Progenitor cell of endocrine pancreas (in vitro differentiated cells): ENCODE measurements at places on chromosomes 16 and 17. TPM values are rescaled to one million over a fixed set of nuclear protein-coding genes. Genes with fewer than 3 reads are reported as not detected.

GRCh38 chr17:57552114-57552624 is 192.9 kb downstream of the CCDC182 start:
- peaks cover 2% of the 10 kb centered on the region for H3K36me3 ChIP-seq
- no peak overlapping the region for H3K4me3 ChIP-seq
- no peaks in the 10 kb centered on the region for H3K27me3 ChIP-seq
- H3K4me1 ChIP-seq, result peaks cover 39% of the 10 kb centered on the region
- no peak for DNase-seq

DNA sequence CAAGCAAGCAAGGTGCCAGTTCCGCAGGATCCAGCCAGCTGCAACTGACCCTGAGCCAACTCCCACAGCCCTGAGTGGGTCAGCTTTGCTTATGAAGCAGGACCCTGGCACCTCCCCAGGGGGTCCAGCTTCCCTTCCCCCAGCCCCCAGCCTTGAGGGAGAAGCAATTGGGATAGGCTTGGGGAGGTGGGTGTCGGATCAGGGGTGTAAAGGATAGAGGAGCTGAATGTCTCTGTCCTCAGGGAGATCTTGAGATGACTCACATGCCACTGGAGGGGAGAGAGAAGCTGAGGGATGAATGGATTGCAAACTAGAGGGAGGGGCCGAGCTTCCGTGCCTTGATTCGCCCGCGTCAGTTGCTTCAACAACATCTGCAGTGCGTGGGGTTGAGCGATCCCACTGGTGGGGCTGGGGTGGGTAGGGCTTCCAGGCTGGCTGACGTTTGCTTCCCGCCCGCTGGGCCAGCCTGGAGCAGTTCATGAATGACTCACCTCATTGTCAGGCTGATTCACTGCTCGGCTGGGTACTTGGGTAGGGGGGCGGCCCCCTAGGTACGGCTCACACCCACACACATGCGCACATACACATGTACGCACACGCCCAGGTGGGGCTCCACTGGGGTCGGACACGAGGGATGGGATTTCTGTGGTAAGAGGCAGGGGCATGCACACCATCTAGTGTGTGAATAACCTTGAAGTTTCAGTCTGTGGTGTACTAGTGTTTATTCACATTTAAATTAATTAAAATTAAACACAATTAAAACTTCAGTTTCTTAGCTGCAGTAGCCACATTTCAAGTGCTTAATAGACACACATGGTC is 3.6 kb upstream of the HROB start:
- peak; percentile 57 for DNase-seq
- no peaks in the 10 kb centered on the region for H3K27me3 ChIP-seq
- peaks cover 16% of the 10 kb centered on the region for H3K4me1 ChIP-seq
- H3K4me3 ChIP-seq, result peak overlapping the region; percentile 68
- peak overlapping the region; percentile 95 for H3K27ac ChIP-seq

GRCh38 chr17:4032738-4033137 is 68.5 kb upstream of the ATP2A3 start:
- H3K36me3 ChIP-seq, result peaks cover 45% of the 10 kb centered on the region
- H3K4me1 ChIP-seq, result peaks cover 15% of the 10 kb centered on the region
- H3K4me3 ChIP-seq, result no peak overlapping the region
- H3K27ac ChIP-seq, result peak overlapping the region; percentile 45
- no peak for DNase-seq

GRCh38 chr17:39527220-39527813 is 66.0 kb downstream of the CDK12 start:
- H3K36me3 ChIP-seq, result peaks cover 23% of the 10 kb centered on the region
- no peak overlapping the region for H3K27ac ChIP-seq
- no peak overlapping the region for H3K4me3 ChIP-seq
- no peaks in the 10 kb centered on the region for H3K27me3 ChIP-seq

DNA sequence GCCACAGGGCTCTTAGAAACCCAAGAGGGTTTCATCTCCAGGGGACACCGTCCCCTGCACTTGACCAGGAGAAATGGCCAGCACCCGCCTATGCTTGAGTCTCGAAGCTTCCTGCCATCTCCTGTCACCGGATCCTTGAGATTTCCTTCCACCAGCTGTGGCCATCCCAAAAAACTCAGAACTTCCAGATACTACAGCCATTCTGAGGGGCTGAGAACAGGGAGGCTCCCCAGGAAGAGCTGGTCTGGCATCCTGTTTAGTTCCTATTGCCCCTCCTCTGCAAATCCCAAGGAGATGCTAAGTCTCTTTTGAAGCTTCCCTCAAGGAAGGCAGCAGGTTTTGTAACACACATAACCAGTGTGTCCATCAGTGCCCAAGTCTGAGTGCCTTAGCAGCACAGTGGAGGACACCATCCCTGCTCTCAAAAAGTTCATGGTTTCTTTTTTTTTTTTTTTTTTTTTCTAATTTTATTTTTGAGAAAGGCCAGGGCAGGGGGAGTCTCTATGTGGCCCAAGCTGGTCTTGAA is 2.0 kb downstream of the UBALD2 start:
- peaks cover 4% of the 10 kb centered on the region for H3K36me3 ChIP-seq
- H3K27ac ChIP-seq, result peak overlapping the region; percentile 89
- H3K4me1 ChIP-seq, result peaks cover 35% of the 10 kb centered on the region
- DNase-seq, result no peak

- no peak overlapping the region for H3K4me3 ChIP-seq
- no peaks in the 10 kb centered on the region for H3K27me3 ChIP-seq
- H3K36me3 ChIP-seq, result no peaks in the 10 kb centered on the region
- no peak for DNase-seq
- no peak overlapping the region for H3K27ac ChIP-seq
Measured at GRCh38 chr16:4519274-4520058, 19.1 kb downstream of the CDIP1 start.

DNA sequence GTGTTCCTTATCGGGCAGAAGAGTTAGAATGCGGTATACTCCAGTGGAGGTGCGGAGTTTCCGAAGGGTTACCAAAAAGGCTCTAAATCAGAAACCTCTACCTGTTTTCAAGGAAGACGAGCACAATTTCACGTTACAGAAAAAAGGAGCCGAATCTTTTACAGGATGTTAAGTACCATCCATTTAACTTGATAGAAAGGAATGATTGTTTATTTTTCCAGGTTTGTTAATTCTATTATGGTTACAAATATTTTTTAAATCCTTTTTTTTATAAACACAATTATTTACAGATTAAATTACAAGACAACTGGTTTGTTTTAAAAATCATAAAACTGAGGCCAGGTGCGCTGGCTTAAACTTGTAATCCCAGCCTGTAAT is 18.2 kb downstream of the ZNF213 start:
- H3K4me1 ChIP-seq, result peaks cover 7% of the 10 kb centered on the region
- DNase-seq, result no peak
- H3K27me3 ChIP-seq, result peaks cover 45% of the 10 kb centered on the region

DNA sequence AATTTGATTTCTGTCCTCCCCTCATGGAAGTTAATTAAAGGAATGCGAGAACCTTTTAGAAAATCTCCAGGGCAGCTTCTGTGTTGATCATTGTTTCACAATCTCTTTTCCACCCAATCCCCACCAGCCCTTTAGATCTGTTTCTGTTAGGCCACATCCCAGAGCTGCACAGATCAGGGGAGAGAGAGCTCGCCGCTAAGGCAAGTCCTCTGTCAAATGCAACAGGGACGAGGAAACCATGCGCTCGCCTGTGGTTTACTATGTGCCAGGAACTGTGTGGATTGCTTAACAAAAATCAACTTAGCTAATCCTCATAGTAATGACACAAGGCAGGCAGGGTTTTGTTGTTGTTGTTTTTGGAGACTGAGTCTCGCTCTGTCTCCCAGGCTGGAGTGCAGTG is 115.4 kb downstream of the SALL1 start:
- H3K27me3 ChIP-seq, result peaks cover 36% of the 10 kb centered on the region
- H3K36me3 ChIP-seq, result no peaks in the 10 kb centered on the region
- no peak overlapping the region for H3K4me3 ChIP-seq
- DNase-seq, result no peak
- no peaks in the 10 kb centered on the region for H3K4me1 ChIP-seq

DNA sequence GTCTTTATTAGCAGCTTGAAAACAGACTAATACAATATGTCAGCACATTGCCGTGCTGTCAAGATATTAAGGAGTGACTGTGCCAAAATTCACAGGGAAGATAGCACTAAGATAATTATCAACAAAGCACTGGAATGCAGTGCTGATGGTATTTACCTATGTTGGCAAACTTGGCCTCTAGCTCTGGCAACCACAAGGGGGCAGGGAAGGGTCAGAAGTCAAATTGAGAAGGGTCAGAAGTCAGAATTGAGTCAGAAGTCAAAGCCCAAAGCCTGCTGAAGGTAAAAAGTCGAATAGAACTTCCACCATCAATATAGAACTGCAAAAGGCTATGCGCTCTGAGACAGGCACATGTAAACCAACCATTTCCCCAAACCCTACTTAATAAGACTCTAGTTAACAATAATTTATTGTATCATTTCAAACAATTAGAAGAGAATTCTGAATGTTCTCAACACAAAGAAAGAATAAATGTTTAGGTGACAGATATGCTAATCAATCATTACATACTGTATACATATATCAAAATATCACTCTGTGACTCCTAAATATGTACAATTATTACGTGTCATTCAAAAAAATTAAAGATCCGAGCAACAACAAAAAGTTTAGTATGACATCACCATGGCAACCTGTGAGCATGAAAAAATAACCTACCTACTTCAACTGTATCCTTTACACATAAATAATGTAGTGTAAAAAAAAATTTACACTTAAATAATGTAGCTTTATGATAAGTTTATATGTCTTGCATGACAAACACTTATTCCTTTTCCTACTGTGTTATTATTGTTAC is 916.1 kb downstream of the KCNJ2 start:
- no peak overlapping the region for H3K4me3 ChIP-seq
- H3K27ac ChIP-seq, result no peak overlapping the region
- DNase-seq, result peak; percentile 24
- no peaks in the 10 kb centered on the region for H3K27me3 ChIP-seq
- no peaks in the 10 kb centered on the region for H3K36me3 ChIP-seq

DNA sequence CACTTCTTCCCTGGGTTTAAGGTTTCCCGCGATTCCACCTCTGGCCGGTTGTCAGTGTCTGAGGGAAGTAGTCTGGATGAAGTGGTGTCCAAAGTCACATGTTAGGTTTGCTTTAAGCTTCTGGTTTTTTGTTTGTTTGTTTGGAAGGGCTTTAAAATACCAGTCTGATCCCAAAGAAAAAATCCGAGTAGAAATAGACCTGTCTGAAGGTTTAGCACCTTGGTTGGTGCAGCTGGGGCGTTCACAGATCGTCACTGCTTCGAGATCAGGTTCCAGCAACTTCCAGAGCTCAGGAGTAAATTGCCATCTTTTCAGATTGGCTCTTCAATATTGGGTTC is 567 bp downstream of the TMEM97 start:
- H3K27me3 ChIP-seq, result peaks cover 18% of the 10 kb centered on the region
- peak overlapping the region; percentile 79 for H3K4me3 ChIP-seq
- DNase-seq, result no peak
- peak overlapping the region; percentile 93 for H3K27ac ChIP-seq
- H3K4me1 ChIP-seq, result peaks cover 45% of the 10 kb centered on the region

DNA sequence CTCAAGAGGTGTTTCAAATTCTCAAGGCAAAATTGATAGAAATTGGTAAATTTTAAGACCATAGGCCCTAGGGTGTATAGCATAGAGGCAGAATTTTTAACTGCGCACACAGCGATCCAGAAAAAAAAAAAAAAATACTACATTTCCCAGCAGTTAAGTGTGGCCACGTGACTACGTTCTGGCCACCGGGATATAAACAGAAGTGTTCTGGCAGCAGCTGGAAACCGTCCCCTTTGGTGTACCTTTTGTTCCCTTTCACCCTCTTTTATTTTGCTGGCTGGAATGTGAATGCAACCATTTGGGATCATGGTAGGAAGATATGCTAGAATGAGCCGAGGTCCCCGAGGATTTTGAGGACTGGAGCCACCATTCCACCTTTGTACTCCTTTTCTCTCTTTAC is 52.7 kb upstream of the AKAP1 start:
- no peak overlapping the region for H3K27ac ChIP-seq
- H3K4me1 ChIP-seq, result peaks cover 12% of the 10 kb centered on the region
- no peaks in the 10 kb centered on the region for H3K36me3 ChIP-seq

- no peak for DNase-seq
- H3K36me3 ChIP-seq, result no peaks in the 10 kb centered on the region
- H3K27ac ChIP-seq, result no peak overlapping the region
- H3K27me3 ChIP-seq, result no peaks in the 10 kb centered on the region
Measured at GRCh38 chr16:58324792-58325191, 30.0 kb upstream of the PRSS54 start.

DNA sequence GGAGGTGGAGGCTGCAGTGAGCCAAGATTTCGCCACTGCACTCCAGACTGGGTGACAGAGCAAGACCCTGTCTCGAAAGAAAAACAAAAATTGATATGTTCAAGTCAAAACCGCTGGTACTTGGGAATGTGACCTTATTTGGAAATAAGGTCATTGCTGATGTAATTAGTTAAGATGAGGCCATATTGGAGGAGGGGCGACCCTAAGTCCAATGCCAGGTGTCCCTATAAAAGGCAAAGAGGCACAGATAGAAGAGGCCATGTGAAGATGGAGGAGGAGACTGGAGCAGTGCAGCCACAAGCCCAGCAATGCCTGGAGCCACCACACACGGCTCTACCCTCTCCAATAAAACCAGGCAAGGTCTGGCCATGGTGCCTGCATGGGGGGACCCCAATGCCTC is 50.8 kb upstream of the JPH3 start:
- no peak for DNase-seq
- H3K4me3 ChIP-seq, result no peak overlapping the region
- H3K27me3 ChIP-seq, result peaks cover 13% of the 10 kb centered on the region

GRCh38 chr16:57911743-57912142 is 59.2 kb downstream of the CNGB1 start:
- no peak for DNase-seq
- H3K4me1 ChIP-seq, result no peaks in the 10 kb centered on the region
- peaks cover 12% of the 10 kb centered on the region for H3K27me3 ChIP-seq
- no peak overlapping the region for H3K4me3 ChIP-seq
- H3K36me3 ChIP-seq, result no peaks in the 10 kb centered on the region

Gene CDRT15L2
- not detected in 2 replicates for total RNA-seq

- peaks cover 21% of the 10 kb centered on the region for H3K27me3 ChIP-seq
- H3K27ac ChIP-seq, result peak overlapping the region; percentile 95
- peak overlapping the region; percentile 88 for H3K4me3 ChIP-seq
- H3K4me1 ChIP-seq, result peaks cover 12% of the 10 kb centered on the region
- H3K36me3 ChIP-seq, result no peaks in the 10 kb centered on the region
Measured at GRCh38 chr17:76382803-76383545, 1.4 kb upstream of the SPHK1 start.

GRCh38 chr16:88869673-88869980 is 3.2 kb upstream of the PABPN1L start:
- no peaks in the 10 kb centered on the region for H3K36me3 ChIP-seq
- no peaks in the 10 kb centered on the region for H3K4me1 ChIP-seq
- no peak for DNase-seq
